ENCODE measurements at places on chromosomes 1 and 21. TPM values are rescaled to one million over a fixed set of nuclear protein-coding genes. Genes with fewer than 3 reads are reported as not detected.

Gene A3GALT2
- total RNA-seq, result not detected

Gene PHLDA3
- 13.1 TPM for total RNA-seq

DNA sequence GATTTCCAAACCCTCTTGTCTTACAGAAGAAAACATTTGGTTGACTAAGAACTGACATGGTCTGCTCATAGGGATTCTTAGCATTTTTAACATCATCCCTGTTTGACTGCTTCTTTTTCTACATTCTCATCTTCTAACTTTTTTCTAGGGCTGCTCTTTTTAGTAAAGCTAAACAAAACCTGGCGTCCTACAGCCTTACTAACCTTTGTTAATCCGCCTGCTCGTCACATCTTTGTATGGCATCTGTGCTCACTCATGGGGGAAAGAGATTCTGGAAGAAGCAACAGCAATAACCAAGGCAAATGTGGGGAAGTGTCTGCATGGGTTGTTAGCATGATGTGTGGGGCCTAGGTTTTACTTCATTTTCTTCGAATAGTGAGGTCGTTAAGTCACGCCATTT lies 92.0 kb downstream of the KIF1B start:
- no peak for DNase-seq

DNA sequence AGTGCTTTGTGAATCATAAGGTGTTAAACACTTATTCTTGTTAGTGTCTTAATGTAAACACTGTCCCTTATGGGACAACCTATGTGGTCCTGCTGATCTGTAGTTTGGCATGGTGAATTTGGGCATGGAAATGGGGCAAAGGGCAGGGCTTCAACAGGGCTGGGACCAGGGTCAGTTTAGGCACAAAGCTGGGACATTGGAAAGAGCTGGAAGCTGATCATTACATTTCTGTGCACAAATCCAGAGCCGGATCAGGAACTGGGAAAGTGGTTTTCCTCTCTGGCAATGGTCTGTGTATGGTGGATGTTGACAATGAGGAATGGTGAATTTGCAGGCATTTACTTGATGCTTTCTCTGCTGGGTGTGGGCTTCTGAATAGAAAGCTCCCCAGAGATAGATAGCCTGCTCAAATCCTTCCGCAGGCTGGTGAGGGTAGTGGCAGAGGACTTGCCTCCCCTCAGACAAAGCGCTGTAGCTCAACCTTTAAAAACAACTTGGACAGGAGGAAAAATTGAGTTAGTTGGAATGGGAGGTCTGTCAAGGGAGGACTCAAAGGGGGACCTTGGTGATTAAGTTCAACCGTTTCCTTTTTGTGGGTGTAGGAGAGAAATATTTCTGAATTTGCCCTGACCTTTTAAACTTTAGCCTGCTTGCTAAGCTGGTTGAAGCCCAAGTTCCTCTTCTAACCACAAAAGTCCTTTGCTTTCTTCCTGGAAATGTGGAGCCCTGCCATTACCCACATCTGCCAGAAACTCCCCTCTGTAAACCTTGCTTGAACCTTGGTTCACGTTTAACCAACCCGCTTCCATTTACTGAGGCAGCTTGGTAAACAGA lies 35.3 kb downstream of the HLX start:
- no peak for DNase-seq

All from left colon (tissue), 2 donors.